ENCODE measurements at places on chromosomes 5 and 9. TPM values are rescaled to one million over a fixed set of nuclear protein-coding genes. Genes with fewer than 3 reads are reported as not detected.

DNA sequence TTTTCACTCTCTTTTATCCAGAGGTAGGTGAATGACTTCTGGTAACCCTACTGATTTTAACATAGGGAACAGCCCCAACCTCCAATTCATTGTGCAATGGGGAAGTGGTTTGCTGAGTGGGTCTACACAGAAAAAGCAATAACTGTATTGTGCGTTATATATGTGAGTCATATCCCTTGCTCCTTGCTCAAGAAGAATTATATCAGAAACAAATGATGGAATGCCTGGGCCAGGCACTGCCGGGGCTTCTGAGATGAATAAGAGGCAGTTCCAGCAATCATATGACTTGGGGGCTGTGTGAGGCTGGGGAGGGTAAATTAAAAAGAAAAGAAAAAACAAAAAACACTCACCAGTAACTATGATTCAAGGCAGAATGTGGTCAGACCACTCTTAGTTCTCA, 79.2 kb upstream of the ABCA1 start:
- DNase-seq, result peak; percentile 43

GRCh38 chr5:61783481-61783880, 451.4 kb downstream of the ZSWIM6 start:
- DNase-seq, result no peak

DNA sequence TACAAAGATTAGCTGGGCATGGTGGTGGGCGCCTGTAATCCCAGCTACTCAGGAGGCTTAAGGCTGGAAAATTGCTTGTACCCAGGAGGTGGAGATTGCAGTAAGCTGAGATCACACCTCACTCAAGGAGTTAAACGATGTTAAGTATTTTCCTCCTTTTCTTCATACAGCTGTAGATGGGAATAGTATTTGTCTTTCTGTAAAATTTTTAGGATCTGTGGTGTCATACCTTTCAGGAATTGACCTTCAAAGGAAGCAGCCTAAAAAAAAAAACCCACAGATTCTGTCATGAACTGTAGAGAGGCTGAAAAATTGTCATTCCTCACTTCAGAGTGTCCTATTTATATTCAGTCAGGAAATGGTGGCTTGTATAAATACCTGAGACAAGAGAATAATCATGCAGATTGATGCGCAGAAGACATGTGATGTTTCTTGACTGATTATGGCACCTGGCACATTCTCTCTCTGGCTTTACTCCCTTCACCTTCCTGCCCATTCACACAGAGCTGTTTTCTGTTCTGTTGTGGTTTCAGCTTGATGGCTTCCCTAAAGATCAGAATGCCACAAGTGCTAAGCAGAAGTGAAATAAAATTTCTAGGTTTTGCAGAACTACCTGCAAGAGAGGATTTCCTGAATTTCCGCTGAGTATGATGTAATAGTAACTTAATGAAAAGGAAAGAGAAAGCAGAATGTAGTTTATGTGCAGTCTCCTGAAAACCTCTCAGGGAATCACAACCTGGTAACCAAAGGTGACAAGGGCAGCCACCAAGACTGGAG, 3.8 kb downstream of the IFNA1 start:
- DNase-seq, result peak; percentile 18

Gene GABRA6
- not detected for polyA plus RNA-seq

Gene ZNF883
- polyA plus RNA-seq, result 3.0 TPM

Gene OTP
- not detected for polyA plus RNA-seq
